ENCODE measurements at places on chromosomes 7 and 10.

GRCh38 chr10:67723601-67724000 is 27.6 kb upstream of the CTNNA3 start:
- DNase-seq, result no peak

DNA sequence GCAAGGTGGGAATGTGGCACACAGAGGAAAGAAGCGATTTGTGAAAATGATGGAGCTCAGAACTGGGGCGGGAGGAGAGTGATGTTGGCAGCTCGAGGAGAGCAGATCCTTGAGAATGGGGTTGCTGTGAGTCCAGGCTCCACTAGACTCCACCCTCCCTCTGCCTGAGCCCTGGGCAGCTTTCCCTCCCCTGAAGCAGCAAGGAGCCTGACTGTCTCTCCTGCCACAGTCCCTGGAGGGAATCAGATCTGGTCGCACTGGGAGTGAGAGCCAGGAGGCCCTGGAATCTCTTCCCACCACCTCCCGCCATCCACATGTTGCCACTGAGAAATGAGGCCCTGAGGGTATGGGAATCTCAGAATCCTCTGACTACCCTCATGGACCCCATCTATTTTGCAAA is 362.7 kb downstream of the PLXNA4 start:
- no peak for DNase-seq

DNA sequence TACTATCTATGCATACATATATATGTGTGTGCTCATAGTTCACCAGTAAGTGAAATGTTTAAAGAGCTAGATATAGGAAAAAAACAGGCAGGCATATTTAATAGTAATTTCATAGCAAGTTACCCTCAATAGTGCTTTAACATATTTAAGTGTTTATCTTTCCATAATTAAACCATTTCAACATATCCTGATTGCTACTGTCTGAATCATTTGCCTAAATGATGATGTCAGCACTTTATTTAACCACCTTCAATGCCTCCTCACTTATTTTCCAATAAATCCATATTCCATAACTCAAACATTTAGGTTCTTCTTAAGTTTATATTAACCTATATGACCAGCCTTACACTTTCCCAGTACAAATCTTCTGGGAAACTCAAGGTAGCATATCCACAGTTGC is 601.1 kb downstream of the ARL4A start:
- no peak for DNase-seq

- DNase-seq, result no peak
Observed at GRCh38 chr7:47896809-47897423, 51.4 kb downstream of the PKD1L1 start.

DNA sequence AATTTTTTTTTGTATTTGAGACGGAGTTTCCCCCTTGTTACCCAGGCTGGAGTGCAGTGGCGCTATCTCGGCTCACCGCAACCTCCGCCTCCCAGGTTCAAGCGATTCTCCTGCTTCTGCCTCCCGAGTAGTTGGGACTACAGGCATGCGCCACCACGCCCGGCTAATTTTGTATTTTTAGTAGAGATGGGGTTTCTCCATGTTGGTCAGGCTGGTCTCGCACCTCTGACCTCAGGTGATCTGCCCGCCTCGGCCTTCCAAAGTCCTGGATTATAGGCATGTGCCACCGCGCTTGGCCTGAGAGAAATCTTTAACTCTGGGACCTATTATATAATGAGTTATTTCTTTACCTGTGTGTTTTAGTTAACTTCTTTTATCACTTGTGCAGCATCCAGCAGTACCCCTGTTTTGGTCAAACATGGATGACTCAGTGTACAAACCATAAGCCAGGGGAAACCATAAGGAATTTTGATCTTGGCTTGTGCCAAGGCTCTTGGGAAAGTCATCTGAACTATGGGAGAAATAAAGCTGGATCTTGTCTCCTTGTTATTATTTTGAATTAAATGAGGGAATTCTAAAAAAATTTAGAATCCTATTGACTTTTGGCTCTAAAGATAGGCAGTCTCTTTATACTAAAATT is 23.6 kb upstream of the ZRANB1 start:
- DNase-seq, result no peak

DNA sequence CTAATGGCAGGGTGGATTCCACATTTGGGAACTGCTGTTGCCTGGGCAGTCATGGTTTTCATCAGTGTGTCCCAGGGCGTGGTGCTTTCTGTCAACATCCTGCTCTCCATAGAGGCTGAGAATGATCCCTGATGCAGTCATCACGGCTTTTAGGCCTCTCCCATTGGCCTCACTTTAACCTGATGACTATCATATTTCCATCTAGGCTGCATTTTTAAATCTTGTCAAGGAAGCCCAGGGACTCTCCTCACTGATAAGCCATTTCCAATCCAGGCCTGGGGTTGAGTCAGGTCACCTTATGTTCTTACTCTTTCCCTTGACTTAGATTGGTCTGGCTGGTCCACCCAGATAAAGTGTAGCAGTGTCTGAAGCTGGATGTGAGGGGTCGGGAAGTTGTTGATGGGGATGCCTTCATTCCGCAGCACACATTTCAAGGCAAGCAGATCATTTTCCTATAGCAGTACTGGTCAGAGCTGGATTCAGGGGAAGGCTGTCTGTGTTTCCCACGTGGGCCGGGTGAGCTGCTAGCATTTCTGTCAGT is 177.0 kb downstream of the AUTS2 start:
- no peak for DNase-seq

DNA sequence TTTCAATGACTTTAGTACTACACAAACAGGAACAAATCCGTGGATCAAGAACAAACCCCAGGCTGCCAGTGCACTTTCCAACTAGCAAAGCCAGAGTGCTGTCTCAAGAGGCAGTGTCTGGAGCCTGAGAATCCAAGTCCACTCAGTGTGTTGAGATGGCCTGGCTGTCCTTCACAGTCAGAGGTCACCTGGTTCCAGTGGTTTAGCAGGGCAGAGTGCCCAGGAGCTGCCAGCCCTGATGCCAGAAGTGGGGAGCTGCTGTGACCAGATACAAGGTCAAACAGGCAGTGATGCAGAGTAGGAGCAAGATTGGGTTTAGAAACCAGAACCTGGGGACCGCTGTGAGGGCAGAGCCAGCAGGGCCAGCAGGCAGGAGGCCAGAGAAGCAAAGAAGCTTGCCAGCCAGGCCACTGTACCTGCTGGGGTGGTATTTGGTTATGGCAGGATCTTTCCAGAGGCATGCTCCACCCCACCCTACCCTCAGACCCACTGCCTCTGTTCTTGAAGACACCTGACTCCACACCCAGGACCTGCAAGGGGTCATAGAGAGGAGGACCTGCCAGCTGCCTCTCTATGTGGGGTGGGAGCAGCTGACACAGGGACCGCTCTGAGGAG is 35.6 kb upstream of the C10orf90 start:
- no peak for DNase-seq

DNA sequence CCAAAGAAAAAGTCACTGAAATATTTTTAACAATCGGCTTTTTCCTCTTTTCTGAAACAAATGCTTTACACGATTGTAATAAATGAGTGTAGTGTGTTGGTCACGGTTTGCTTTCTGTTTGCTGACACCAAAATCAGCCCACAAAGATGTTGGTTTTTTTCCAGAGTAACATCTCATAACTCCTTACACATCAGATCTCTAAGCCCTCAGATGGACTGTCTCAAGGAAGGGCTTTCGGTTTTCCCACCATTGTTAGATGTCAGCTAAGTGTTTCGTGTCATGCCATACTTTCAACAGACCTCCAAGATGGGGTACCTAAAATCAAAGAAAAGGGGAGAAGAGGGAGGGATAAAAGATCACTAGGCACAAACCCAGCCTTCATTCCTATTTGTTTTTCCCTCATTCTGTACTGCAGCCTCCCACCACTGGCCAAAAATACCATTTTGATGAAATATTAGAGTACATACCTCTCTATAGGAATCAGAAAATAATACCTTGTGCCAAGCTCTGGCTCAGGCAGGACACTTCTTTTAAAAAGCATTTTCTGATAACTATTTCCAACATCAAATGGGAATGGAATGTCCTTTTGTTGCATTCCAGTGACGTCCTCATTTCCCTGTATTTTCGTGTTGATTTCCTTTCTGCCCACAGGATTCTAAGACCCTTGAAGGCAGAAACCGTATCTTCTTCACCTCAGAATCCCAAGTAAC is 159.1 kb downstream of the DGKI start:
- no peak for DNase-seq

DNA sequence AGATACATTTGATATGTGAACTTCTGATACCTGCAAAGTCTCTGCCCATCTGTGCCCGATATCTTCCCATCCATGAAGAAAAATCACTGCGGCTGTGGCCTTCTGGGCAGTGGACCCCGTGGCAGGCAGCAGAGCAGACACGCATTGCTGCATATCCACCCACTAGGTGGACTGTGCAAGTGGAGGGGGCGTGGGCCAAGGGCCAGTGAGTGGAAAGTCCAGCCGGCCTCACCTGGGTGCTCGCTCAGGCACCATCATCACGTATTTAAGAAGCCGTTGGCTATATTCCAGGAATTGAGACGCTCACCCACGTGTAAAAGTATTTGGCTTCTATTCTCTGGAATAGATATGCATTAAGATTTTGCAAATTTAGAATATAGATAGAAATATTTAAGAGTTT is 30.8 kb upstream of the SLC13A1 start:
- DNase-seq, result no peak

GRCh38 chr10:133528845-133529575 is 1.8 kb downstream of the CYP2E1 start:
- DNase-seq, result no peak

DNA sequence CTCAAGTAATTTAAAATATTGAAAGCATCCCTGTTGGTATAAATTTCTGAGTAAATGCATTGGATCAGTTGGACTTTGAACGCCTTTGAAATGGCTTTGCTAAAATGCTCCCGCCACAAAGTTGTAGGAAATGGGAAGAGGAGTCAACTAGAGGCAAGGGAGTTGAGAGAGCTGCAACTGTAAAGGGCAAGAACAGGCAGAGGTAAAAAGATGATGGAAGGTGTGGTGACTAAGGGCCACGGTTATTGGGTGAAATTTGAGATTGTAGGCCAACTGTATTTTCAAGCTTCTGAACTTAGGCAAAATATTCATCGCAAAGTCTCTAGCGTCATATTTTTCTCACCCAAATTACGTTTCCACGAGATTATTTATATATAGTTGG is 595 bp upstream of the SUMF2 start:
- DNase-seq, result peak; percentile 4

GRCh38 chr10:58180666-58181065 is 87.0 kb downstream of the IPMK start:
- DNase-seq, result no peak

DNA sequence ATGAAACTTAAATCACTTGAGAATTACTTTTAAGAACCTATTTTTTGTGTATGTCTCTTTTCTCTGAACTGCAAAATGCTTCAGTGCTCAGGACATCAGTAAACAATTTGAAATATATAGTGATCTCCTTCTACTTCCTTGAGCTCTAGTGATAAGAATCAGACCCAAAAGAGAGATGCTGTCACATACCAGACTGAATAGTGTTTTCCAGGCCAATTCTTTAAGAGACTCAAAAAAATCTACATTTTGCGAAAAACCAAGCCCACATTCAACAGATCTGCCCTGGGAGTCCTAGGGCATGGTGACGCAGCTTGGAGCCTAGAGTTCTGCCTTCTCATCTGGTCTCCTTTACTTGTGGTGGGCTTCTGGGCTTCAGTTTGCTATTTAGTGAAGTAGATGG is 72.1 kb upstream of the SLC13A1 start:
- no peak for DNase-seq

GRCh38 chr7:72404743-72405142 is 7.4 kb downstream of the CALN1 start:
- DNase-seq, result no peak

DNA sequence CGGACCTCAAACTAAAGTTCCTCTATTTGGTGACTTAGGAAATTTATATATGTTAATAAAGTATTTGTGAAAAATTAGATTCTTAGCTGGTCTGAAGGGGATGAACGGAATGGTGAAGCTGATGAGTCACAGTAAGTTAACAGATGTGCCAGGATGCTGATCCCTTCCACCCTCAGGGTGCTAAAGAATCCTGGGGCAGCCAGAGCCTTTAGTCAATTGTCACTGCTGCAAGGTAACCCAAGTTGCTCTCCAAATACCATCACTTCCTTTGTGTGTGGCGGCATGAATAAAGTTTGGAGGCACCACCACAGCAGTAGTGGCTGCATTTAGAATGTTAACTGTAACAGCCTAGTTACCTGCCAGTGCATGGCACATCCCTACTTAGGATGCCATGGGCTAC is 222.6 kb upstream of the PPP1R3A start:
- DNase-seq, result no peak

- DNase-seq, result no peak
Observed at GRCh38 chr10:79137826-79138225, 69.1 kb downstream of the ZMIZ1 start.

DNA sequence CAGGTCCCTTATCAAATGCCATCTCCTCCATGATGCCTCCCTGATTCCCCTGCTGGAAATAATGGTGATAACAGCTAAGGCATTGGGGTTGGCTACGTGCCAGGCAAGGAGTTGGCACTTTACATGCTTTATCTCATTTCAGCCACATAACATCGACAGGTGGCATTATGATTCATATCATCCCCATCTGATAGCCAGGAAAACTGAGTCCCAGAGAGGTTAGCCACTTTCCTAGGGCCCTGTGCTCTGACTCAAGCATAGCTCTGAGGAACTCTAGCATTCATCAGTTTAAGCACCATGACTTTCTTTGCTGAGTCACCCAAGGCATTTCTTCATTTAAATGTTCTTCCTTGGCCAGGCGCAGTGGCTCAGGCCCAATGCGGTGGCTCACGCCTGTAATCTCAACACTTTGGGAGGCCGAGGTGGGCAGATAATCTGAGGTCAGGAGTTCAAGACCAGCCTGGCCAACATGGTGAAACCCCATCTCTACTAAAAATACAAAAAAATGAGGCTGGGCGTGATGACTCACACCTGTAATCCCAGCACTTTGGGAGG is 6.6 kb downstream of the LEP start:
- DNase-seq, result no peak

DNA sequence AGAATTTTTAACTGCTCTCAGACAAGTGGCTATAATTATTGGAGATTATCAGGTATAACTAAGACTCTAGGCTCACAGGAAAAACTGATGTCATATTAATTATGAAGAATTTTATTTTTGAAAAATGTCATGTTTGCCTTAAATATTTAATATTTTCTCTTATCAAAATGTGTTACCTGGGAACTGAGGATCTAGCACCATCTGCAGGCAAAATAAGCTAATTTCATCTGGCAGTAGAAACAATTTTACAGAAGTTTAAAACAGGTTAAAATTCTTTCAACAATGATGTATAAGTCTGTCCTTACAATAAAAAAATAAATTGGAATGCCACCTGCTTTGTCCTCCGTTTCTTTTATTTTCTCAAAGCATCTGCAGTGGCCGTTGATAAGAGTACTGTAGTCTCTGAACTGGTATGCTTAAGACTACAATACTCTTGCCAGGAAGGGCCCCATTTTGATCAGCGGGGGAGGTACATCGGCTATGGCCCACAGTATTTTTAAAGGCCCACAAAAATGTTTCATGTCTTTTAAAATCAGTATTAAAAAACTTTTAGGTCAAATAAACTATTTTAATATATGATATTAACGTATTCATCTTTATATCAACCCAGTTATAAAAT is 81.3 kb downstream of the VWDE start:
- no peak for DNase-seq

- DNase-seq, result no peak
Observed at GRCh38 chr10:29761916-29762315, 127.1 kb upstream of the SVIL start.

GRCh38 chr10:22058201-22058600 is 54.7 kb upstream of the DNAJC1 start:
- no peak for DNase-seq

All from sciatic nerve (tissue), 2 donors.